ENCODE measurements at places on chromosomes 2 and 18. TPM values are rescaled to one million over a fixed set of nuclear protein-coding genes. Genes with fewer than 3 reads are reported as not detected.

- DNase-seq, result no peak
- H3K27me3 ChIP-seq, result peaks cover 2% of the 10 kb centered on the region
- H3K4me1 ChIP-seq, result no peaks in the 10 kb centered on the region
- no peak overlapping the region for H3K4me3 ChIP-seq
- H3K36me3 ChIP-seq, result no peaks in the 10 kb centered on the region
These were observed 32.9 kb downstream of the XDH start for GRCh38 chr2:31381601-31382000.

Gene SANBR
- polyA plus RNA-seq, result 1.4 TPM

DNA sequence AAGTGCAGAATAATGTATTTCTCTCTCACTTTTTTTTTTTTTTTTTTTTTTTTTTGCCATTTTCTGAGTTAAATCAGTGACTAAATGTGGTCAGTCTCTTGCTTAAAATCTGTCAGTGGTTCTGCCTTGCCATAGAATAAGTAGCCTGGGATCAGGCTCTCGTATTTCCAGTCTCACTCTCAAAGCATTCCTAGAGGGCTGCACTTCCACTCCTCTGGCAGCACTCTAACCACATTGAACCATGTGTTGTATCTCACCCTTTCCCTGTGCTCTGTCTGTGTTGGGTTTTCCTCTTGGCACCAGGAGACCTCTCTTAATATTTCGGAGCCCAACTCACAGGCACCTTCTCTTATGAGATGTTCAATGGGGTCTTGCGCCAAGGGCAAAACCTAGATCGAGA, 304.4 kb downstream of the CTNNA2 start:
- DNase-seq, result no peak
- H3K27ac ChIP-seq, result no peak overlapping the region
- no peaks in the 10 kb centered on the region for H3K4me1 ChIP-seq
- H3K27me3 ChIP-seq, result no peaks in the 10 kb centered on the region

Gene LYPD1
- not detected for polyA plus RNA-seq

- no peaks in the 10 kb centered on the region for H3K27me3 ChIP-seq
- H3K4me1 ChIP-seq, result no peaks in the 10 kb centered on the region
- no peak overlapping the region for H3K27ac ChIP-seq
- H3K36me3 ChIP-seq, result peaks cover 18% of the 10 kb centered on the region
- no peak overlapping the region for H3K4me3 ChIP-seq
- DNase-seq, result no peak
These were observed 115.4 kb upstream of the CDC42EP3 start for GRCh38 chr2:37786854-37787253.

Gene SH3RF3
- not detected for polyA plus RNA-seq

DNA sequence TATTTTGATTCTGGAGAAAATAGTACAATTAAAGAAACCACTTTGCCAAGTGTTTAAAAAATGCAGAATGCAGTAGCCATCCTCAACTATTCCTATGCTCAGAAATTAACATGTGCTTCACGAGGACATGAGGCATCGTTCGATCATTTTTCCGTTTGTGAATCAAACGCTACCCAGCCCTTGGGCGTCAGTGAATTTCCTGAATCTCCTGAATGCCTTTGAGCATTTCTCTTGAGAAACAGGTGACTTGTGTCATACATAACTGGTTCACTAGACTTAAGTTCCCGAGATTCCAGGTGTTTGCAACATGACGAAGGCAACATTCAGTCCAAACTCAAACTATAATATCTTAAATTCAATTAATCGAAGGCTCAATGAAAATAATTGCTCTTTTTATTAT, 110.0 kb upstream of the ALKAL2 start:
- DNase-seq, result no peak
- H3K4me3 ChIP-seq, result no peak overlapping the region
- H3K27ac ChIP-seq, result no peak overlapping the region

Gene TFPI
- 0.59 TPM for polyA plus RNA-seq

Gene WDR54
- 94.8 TPM for polyA plus RNA-seq

GRCh38 chr2:86411396-86411795, 29.8 kb upstream of the KDM3A start:
- no peaks in the 10 kb centered on the region for H3K4me1 ChIP-seq
- peaks cover 22% of the 10 kb centered on the region for H3K27me3 ChIP-seq
- H3K27ac ChIP-seq, result no peak overlapping the region
- no peak overlapping the region for H3K4me3 ChIP-seq

DNA sequence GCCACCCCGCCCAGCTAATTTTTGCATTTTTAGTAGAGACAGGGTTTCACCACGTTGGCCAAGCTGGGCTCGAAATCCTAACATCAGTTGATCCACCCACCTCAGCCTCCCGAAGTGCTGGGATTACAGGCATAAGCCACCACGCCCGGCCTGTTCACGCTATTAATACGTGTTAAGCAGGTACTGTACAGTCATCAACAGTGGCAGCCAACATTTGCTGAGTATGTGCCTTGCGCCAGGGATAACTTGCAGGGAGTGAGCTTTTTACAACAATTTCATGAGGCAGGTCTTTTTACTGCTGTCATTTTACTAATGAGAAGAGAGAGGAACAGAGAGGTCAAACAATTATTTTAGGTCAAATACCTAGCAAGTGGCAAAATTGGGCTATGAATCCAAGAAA, 115.2 kb downstream of the AP1S3 start:
- H3K4me3 ChIP-seq, result no peak overlapping the region
- H3K36me3 ChIP-seq, result peaks cover 3% of the 10 kb centered on the region
- H3K27me3 ChIP-seq, result peaks cover 4% of the 10 kb centered on the region
- no peak overlapping the region for H3K27ac ChIP-seq
- H3K4me1 ChIP-seq, result peaks cover under 1% of the 10 kb centered on the region

Gene SPATA3
- not detected for polyA plus RNA-seq

Gene LAMA3
- not detected for polyA plus RNA-seq

DNA sequence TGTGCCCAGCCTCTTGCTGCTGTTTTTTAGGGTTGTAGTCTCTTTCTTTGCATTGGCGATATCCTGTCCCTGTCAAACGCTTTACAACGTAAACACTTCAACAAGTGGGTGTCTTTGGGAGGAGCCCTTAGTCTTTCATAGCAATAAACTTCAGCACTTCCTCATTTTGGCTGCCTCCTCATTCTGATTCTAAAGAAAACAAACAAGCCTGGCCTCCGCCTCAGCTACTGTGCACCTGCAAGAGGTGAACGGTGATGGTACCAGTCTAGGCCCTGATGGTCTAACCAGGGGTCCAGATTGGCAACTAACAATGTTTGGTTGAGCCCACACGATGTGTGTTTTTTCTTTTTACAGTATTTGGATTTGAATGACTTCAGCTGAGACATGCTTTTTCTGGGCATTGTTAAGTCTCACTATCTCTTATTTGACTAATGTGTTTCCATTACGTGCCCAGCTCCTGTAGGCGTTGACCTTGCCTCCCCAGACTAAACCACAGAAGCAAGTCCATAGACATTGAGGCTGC, 53.2 kb upstream of the CUL3 start:
- no peak overlapping the region for H3K4me3 ChIP-seq
- H3K36me3 ChIP-seq, result no peaks in the 10 kb centered on the region
- no peak for DNase-seq
- no peaks in the 10 kb centered on the region for H3K27me3 ChIP-seq
- H3K4me1 ChIP-seq, result no peaks in the 10 kb centered on the region

Gene MALL
- polyA plus RNA-seq, result not detected

- no peaks in the 10 kb centered on the region for H3K4me1 ChIP-seq
- no peaks in the 10 kb centered on the region for H3K36me3 ChIP-seq
- peaks cover 2% of the 10 kb centered on the region for H3K27me3 ChIP-seq
These were observed 17.3 kb upstream of the FZD5 start for GRCh38 chr2:207787017-207787416.

Gene HOXD8
- not detected for polyA plus RNA-seq

DNA sequence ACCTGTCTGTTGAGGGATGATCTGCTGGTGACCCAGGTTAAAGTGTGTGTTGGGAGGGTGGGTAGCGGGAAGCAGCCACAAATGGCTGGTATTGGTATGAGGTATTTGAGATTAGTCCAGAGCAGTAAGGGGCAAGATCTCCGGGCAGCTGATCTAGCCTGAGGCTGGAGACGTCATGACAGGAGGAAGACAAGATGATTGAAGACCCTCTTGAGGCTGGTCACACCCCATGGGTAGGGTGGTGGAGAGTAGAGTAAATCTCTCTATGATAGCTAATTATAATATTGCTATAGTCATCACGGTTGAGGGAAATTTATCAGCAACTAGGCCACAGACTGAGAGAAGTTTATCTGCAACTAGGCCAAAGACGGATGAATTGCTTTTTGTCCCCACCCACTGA, 128.5 kb downstream of the CDCA7 start:
- H3K36me3 ChIP-seq, result no peaks in the 10 kb centered on the region
- no peak for DNase-seq
- H3K27me3 ChIP-seq, result no peaks in the 10 kb centered on the region
- no peaks in the 10 kb centered on the region for H3K4me1 ChIP-seq

GRCh38 chr2:132740081-132740720, 70.2 kb upstream of the LYPD1 start:
- no peaks in the 10 kb centered on the region for H3K36me3 ChIP-seq
- no peak for DNase-seq
- H3K27me3 ChIP-seq, result no peaks in the 10 kb centered on the region

GRCh38 chr2:181461056-181461997, 4.1 kb downstream of the ITGA4 start:
- peaks cover 72% of the 10 kb centered on the region for H3K4me1 ChIP-seq
- peak overlapping the region; percentile 92 for H3K27ac ChIP-seq
- H3K4me3 ChIP-seq, result peak overlapping the region; percentile 95
- H3K27me3 ChIP-seq, result peaks cover 17% of the 10 kb centered on the region
- no peaks in the 10 kb centered on the region for H3K36me3 ChIP-seq
- no peak for DNase-seq

GRCh38 chr2:32745675-32746074, 117.8 kb downstream of the TTC27 start:
- no peaks in the 10 kb centered on the region for H3K4me1 ChIP-seq
- H3K4me3 ChIP-seq, result no peak overlapping the region
- H3K36me3 ChIP-seq, result peaks cover 37% of the 10 kb centered on the region

Gene TXNDC2
- not detected for polyA plus RNA-seq

Gene C2orf92
- not detected for polyA plus RNA-seq

GRCh38 chr2:149004836-149005235, 33.7 kb upstream of the LYPD6B start:
- no peak overlapping the region for H3K4me3 ChIP-seq
- H3K4me1 ChIP-seq, result no peaks in the 10 kb centered on the region
- H3K27me3 ChIP-seq, result peaks cover 6% of the 10 kb centered on the region
- H3K36me3 ChIP-seq, result peaks cover 3% of the 10 kb centered on the region
- no peak overlapping the region for H3K27ac ChIP-seq

- H3K4me3 ChIP-seq, result no peak overlapping the region
- no peaks in the 10 kb centered on the region for H3K36me3 ChIP-seq
- no peaks in the 10 kb centered on the region for H3K27me3 ChIP-seq
- no peak overlapping the region for H3K27ac ChIP-seq
- no peak for DNase-seq
These were observed 114.8 kb downstream of the GAREM1 start for GRCh38 chr18:32355896-32356295.

Gene NT5DC4
- 0.24 TPM for polyA plus RNA-seq

GRCh38 chr18:79554945-79555645, 124.5 kb upstream of the CTDP1 start:
- H3K27ac ChIP-seq, result no peak overlapping the region
- no peaks in the 10 kb centered on the region for H3K36me3 ChIP-seq
- H3K4me1 ChIP-seq, result no peaks in the 10 kb centered on the region
- H3K27me3 ChIP-seq, result peaks cover 4% of the 10 kb centered on the region
- no peak for DNase-seq
- no peak overlapping the region for H3K4me3 ChIP-seq

- H3K4me1 ChIP-seq, result peaks cover 85% of the 10 kb centered on the region
- H3K36me3 ChIP-seq, result no peaks in the 10 kb centered on the region
- no peak for DNase-seq
- no peak overlapping the region for H3K27ac ChIP-seq
These were observed 26.0 kb downstream of the TLK1 start for GRCh38 chr2:171134624-171135230.

Data from immature natural killer cell (primary cell).